Neural progenitor cell (in vitro differentiated cells): ENCODE measurements at places on chromosomes 3 and 15. TPM values are rescaled to one million over a fixed set of nuclear protein-coding genes. Genes with fewer than 3 reads are reported as not detected.
A peak's percentile ranks its signal among the peaks of the same experiment; 100 is the strongest.

- DNase-seq, result no peak
Observed at GRCh38 chr3:65996589-65996988, 42.1 kb downstream of the MAGI1 start.

DNA sequence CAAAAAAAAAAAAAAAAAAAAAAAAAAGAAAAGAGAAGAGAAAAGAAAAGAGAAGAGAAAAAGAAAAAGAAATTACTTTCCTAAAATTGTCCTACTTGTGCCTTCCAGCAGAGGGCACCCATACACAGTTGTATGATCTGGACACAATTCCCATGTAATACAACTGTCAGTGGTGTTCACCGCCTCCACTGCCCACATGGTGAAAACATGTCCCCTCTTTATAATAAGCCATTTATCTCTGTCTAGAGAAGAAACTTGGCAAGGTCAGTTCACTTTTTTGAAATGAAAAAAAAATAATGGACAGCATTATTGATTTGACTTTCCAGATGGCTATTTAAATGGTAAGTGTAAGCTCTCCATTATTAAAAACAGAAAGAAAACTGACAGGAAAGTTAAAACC, 459.4 kb downstream of the GBE1 start:
- peak; percentile 58 for DNase-seq

DNA sequence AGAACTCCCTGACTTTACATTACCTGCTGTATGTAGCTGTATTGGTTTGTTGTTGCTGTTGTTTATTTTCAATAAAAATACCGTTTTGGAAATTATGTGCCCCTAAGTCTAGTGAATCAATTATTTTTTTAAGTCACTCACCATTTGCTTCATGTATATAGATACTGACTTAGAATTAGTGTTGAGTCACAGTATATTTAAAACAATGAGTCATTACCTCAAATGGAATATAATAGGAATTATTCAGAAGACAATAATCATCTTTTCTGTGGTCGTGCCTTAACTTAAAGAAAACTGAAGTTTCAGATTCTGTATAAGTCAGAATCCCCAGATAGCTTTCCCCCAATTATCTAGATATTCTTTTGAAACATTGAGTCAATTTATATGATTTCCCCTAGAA, 21.0 kb upstream of the ALDH1A2 start:
- DNase-seq, result no peak

- peak; percentile 22 for DNase-seq
Observed at GRCh38 chr3:171556574-171557145, 96.5 kb upstream of the TNIK start.

DNA sequence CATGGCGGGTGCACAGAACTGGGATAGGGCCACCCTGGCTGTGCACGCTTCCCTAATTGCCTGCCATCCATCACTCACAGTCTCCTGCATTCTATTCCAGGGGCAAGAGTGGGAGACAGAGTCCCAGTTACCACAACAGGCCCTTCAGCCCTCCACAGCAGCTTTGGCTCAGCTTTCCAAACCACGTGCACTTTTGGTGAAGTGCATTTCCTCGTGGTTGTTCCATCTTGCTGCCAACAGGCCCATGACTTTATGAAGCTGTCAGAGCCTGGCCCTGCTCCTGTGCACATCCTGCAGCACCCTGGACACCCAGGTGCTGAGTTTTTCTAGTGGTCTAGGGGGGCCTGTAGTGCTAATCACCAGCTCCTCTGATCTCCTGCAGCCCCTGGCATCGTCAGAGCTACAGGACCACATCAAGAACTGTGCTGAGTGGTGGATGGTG, 110.2 kb downstream of the ADCY5 start:
- DNase-seq, result no peak

- DNase-seq, result no peak
Observed at GRCh38 chr15:69677403-69677802, 224.8 kb downstream of the RPLP1 start.

DNA sequence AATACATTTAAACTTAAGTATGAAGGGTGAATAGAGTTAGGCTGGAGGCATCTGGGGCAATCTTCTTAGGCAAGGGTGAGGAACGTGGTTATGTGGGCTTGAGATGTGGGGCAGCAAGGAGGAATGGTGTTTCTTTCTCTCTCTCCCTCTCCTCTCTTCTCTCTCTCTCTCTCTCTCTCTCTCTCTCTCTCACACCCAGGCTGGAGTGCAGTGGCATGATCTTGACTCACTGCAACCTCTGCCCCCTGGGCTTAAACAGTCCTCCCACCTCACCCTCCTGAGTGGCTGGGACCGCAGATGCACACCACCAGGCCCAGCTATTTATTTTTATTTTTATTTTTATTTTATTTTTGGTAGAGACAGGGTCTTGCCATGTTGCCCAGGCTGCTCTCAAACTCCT, 4.0 kb upstream of the MGA start:
- DNase-seq, result no peak

GRCh38 chr3:186381424-186382216, 19.6 kb upstream of the DGKG start:
- DNase-seq, result no peak

DNA sequence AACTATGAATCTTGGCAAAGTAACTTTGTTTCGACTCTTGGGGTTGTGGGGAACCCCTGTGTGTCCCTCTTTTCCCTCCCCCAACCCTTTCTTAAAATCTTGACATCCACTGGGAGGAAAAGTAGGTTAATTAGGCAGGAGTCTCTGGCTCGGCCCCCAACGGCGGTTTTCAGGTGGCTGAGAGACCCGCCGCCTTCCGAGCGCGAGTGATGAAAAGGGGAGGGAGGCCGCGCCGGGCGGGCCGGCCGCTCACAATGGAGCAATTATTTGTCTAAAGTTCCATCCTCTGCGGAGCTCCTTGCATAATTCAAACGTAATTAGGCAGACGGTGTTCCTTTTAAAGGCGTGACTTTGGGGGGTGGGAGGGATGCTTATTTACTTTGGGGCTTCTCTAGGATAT, 51.7 kb downstream of the ZIC4 start:
- peak; percentile 93 for DNase-seq

GRCh38 chr3:122835590-122835989, 40.7 kb downstream of the SLC49A4 start:
- no peak for DNase-seq

DNA sequence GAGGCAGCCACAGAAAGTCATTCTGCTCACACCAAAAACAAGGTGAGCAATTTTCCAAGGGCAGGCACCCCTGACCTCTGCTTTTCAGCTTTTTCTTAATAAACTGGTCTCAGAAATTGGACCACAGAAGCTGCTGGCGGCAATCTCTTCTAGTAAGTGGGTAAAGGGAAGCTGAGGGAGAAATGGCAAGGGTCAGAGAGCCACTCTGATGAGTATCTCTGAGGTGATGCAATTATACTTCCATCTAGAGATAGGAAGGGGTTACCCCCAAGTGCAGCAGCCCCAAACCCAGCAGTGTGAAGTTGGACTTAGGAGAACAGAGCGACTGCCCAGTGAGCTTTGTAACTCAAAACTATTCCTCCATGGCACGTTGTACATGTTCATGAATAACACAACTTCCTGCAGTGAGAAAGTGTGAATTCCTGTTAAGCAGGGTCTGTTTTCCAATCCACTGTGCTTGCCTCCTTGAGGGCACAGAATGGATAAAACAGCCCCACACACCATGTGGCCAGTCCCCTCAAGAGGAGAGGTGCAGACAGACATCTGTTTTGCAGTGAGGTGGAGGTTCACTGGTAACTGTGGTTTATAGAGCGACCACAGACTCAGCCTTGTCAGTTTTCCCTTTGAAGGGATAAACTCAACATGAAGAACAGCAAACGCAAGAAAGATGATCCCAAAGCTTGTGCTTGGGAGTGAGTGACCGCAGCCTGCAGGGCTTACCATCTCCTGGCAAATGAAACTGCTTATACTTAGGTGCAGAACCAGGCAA, 683.4 kb upstream of the CFAP20DC start:
- no peak for DNase-seq

- DNase-seq, result no peak
Observed at GRCh38 chr3:15347063-15347736, 14.8 kb upstream of the SH3BP5 start.

GRCh38 chr3:160931474-160931873, 173.7 kb downstream of the B3GALNT1 start:
- no peak for DNase-seq

GHRL gene
- not detected in 2 replicates for total RNA-seq

SYNPR gene
- 0.30 and 0.59 TPM in 2 replicates for total RNA-seq

CNTN3 gene
- 0.21 and 0.40 TPM in 2 replicates for total RNA-seq

SPTBN5 gene
- 0.15 TPM in 1 of 2 replicates, not detected in the other for total RNA-seq
